ENCODE measurements at places on chromosomes 3 and 15. TPM values are rescaled to one million over a fixed set of nuclear protein-coding genes. Genes with fewer than 3 reads are reported as not detected.

GNB4 gene
- 13.9 TPM for total RNA-seq

STARD9 gene
- 10.0 TPM for total RNA-seq

TOMM70 gene
- total RNA-seq = 52.8 TPM

CYP11A1 gene
- not detected for total RNA-seq

OXTR gene
- 1.5 TPM for total RNA-seq

ARIH2 gene
- total RNA-seq = 156 TPM

- no peak for DNase-seq
Measured at GRCh38 chr3:143068059-143068458, 51.5 kb upstream of the CHST2 start.

- no peak for DNase-seq
Measured at GRCh38 chr3:152976239-152976638, 141.3 kb downstream of the P2RY1 start.

DNA sequence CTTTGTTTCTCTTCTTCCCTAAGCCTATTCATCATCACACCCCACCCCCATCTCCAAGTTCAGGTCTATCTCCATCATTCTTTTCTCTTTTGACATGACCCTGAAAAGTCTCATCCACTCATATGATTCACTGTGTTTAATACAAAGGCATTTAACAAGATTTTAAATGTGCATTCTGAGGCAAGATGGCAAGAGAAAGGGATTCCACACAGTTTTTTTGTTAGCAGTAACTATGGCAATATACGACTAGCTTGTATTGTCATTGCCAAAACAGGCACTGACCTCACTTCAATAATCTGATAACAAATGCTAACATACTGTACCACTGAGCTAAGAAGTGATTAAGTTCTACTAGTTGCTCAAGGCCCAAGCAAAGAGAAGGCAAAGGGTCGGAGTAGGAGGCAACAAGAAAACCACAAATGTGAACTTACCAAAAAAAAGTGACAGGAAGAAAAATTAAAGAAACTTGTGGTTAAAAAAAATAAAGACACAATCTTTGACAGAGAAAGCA lies 53.2 kb downstream of the FBN1 start:
- DNase-seq = no peak

- peak; percentile 55 for DNase-seq
Measured at GRCh38 chr3:46998121-46998851, 18.8 kb downstream of the NBEAL2 start.

DNA sequence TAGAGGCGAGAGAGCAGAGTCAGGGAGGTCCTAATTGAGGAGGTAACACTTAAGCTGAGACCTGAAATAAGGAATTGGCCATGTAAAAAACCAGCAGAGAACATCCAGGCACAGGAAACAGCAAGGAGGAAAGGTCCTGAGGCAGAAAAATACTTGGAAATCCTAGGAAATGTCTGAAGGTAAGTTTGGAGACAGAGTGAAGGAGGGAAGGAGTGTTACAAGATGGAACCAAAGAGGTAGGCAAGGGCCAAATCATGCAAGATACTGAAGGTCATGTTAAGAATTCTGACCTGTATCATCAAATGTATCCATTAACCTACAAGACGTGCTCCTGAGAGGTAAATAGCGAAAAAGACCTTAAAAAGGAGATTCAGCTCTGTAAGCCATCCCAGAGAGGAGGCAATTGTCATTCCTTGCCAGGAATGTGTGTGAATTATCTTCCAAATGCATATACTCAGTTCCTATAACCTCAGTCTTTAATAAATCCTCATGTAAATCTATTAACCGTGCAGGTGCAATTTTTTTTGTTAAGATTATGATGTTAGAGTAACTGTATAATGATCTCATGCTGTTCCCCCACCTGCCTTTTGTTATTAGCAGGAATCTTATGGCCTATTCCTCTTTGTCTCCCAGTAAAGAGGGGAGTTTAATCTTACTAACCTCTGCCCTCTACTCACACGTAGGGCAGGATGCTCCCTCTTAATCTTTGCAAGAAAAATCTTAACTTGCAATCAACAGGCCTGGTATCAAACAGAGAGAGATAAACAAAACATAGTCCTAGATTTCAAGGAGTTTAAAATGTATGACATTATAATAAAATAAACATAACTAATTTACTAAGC lies 166.9 kb downstream of the ULK4 start:
- no peak for DNase-seq

- no peak for DNase-seq
Measured at GRCh38 chr15:53984221-53984620, 6.0 kb downstream of the UNC13C start.

- no peak for DNase-seq
Measured at GRCh38 chr3:10524270-10524669, 18.9 kb upstream of the ATP2B2 start.

Measured in activated T-helper 2 cell treated with anti-CD3 and anti-CD28 coated beads, Interferon-gamma antibody, Interleukin-2, Interleukin-4, amounts not matched to agents 10 μg/mL and 5 μg/mL and 100 μg/mL, durations not matched to agents 14 hours and 24 hours and 36 hours (primary cell).